ENCODE measurements at places on chromosomes 6 and 20.

DNA sequence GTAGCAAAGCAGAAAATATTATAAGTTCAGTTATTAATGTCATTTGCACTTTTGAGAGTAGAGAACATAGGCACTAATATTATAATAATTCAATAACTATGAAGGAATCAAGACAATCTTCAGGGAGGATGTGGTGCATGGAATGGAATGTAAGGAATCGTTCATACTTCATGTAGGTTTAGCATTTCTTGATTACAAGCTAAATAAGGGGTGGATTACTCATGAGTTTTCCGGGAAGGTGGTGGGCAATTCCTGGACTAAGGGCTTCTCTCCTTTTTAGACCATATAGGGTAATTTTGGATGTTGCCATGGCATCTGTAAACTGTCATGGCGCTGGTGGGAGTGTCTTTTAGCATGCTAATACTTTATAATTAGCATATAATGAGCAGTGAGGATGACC is 9.1 kb upstream of the BTNL2 start:
- no peak for DNase-seq

DNA sequence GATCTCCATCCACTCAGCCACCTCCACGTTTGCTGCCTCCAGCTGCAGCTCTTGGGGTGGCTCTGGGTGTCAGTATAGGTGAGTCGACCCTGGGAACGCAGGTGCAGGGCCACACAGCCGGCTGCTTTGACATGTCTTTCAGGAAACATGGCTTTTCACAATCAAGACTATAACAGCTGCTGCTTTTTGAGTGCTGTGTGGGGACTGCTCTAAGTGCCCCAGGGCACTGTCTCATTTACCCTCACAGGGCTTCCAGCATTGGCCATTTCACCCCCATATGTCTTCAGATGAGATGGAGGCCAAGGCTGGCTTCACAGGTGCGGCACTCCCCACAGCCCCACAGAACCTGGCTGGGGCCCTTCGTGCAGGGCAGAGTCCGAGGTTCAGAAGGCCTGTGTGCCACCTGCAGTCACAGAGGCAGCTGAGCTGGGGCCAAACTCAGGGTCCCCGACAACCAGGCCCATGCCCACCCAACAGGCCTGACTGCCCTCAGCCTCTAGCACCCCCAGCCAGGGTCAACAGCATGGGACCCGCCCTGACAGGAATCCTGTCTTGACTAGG is 14.9 kb upstream of the CST7 start:
- no peak for DNase-seq

GRCh38 chr6:158080849-158081656 is 87.0 kb downstream of the SERAC1 start:
- DNase-seq = no peak

DNA sequence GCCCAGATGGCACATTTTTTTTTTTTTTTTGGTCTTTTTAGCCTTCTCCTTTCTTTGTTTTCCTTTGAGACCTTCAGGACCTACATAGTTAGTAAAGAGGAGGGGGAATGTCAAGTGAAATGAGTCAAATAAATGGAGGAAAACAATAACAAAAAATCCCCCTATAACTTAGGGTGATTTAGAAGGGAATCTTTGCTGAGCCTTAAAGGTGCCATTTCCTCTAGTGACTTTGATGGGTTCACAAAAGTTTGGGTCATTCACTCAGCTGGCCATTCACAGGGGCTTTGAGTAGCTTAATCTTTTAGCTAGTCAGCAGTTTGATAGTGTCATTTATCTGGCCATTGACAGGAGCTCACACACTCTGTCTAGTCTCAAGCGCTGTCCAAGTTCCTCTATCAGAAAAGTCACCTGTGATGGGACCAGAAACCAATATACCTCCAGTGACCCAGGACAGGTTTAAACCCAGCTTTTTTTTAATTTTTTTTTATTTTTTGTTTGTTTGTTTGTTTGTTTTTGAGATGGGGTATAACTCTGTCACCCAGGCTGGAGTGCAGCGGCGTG is 275.1 kb upstream of the PRDM1 start:
- no peak for DNase-seq

DNA sequence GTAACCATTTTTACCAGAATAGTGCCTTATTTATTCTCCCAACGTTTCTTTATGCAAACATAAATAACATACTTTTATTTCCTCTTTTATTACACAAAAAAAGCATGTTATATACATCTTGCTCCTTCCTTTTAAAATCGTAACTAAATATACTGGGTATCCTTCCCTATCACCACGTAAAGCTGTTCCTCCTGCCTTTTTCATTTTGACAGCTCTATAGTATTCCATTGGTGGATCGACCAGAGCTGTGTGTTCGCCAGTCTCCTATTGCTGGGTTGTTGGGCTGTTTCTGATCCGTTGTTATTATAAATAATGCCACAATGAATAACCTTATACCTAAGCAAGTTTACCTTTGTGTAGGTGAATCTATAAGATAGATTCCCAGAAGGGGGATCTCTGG is 46.9 kb upstream of the DDR1 start:
- DNase-seq = no peak

DNA sequence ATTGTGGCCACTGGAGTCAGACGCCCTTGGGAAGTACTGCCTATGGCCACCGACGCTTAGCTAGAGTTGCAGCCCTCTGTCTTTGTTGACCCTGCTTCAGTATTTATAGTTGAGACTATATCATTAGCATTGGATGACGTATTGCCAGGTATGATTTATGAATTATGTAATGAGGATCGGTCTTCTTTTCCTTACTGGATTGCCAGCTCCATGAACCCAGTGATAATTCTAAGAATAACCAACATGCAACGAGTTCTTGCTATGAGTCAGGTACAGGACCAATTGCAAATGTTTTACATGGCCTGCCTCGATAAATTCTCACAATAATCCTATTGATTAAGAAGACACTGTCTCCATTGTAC is 63.5 kb downstream of the CLIC5 start:
- DNase-seq = no peak

GRCh38 chr6:113381959-113382358 is 475.2 kb upstream of the MARCKS start:
- no peak for DNase-seq

DNA sequence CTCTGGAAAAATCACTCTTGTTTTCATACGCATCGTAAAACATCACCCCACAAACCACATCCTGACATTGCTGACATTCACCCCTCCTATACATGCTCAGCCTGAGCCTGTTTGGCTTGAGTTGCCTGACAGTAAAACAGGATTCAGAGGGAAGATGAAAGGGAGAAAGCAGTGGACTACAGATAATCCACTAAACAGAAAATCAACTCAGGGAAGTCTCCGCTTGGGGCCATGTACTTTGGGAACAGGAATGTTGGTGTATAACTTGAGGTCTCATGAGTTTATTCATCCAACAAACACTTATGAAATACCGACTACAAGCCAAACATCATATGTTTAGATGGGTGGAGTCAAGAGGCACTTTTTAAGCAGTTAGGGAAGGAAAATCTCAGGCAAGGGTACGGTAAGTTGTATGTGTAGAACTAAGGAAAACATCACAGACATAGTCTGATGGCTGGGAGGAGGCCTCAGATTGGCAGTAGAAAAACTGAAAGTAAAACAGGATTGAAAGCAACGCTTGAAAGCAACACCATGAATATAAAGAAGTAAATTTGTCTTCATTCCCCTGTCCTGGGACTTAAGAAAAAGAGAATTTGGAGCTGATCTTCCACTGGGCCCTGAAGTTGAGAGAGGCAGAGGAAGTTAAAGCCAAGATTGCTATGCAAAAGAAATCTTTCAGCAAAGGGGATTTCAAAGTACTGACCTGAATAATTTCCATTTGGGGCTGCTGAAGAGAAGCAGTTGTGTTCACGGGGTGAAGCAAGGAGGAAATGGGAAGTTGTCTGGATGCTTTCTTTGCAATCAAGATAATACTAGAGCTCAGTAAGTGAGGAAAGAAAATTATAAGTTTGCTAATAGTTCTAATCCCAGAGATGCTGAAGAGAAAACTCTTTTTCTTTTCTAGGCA is 28.8 kb downstream of the PDE7B start:
- DNase-seq = no peak

- no peak for DNase-seq
Measured at GRCh38 chr6:163095401-163095800, 319.1 kb upstream of the QKI start.

DNA sequence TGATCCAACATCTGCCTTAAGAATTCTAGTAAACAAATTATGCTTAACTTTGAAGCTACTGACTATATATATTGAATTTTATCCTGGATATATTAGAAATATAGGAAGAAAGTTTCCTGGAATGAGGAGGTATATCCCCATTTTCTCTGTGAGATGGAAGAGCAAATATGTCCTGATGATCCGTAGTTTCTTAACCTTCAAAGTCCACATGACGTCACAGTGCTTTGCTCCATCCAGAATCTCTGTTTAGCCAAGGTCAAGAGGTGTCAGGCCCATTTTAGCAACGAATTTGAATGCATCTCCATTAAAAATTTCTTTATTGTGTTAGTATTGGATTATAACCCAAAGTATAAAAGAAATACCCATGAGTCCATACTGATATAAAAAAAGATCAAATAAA is 162.5 kb downstream of the PRL start:
- no peak for DNase-seq

- no peak for DNase-seq
Measured at GRCh38 chr6:92111386-92111785, 1308.0 kb downstream of the EPHA7 start.

GRCh38 chr6:5403076-5403475 is 141.8 kb downstream of the FARS2 start:
- no peak for DNase-seq

- DNase-seq = peak; percentile 77
Measured at GRCh38 chr6:3750317-3751076, 1.0 kb downstream of the PXDC1 start.

DNA sequence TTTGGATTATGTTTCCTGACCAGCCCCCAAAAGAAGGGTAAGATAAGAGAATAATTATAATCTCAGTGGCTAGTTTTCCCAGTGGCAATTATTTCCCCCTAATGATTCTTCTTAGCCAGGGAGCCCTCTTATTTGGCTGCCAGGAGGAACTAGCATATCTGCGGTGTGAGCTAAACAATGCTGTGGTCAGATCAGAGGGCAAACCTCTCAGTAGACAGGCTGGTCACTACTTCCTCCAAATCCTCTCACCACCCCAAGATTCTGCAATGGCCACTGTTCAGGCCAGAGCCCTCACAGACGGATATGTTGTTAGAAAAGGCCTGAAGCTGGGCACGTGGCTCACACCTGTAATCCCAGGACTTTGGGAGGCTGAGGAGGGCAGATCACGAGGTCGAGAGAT is 273.4 kb upstream of the SASH1 start:
- DNase-seq = no peak

DNA sequence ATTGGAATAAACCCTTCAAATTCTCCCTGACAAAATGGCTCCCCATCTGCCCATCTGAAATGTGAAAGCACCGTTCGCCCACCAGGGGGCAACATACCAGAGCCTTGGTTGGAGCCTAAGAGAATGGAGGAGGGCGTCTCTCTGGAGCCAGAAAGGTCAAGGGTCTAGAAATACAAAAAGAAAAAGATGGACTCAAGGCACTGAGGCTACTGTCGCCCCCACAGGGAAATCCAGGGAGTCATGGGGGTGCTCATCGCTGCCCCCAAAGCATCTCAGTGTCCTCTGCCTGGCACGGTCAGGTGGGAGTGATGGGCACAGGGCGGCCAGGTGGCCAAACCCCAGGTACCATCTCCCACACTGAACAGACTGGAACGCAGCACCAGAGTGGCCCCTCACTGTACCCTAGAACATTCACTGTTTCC is 136.3 kb downstream of the ZMYND8 start:
- no peak for DNase-seq

- no peak for DNase-seq
Measured at GRCh38 chr6:81451787-81452186, 300.7 kb downstream of the TENT5A start.

DNA sequence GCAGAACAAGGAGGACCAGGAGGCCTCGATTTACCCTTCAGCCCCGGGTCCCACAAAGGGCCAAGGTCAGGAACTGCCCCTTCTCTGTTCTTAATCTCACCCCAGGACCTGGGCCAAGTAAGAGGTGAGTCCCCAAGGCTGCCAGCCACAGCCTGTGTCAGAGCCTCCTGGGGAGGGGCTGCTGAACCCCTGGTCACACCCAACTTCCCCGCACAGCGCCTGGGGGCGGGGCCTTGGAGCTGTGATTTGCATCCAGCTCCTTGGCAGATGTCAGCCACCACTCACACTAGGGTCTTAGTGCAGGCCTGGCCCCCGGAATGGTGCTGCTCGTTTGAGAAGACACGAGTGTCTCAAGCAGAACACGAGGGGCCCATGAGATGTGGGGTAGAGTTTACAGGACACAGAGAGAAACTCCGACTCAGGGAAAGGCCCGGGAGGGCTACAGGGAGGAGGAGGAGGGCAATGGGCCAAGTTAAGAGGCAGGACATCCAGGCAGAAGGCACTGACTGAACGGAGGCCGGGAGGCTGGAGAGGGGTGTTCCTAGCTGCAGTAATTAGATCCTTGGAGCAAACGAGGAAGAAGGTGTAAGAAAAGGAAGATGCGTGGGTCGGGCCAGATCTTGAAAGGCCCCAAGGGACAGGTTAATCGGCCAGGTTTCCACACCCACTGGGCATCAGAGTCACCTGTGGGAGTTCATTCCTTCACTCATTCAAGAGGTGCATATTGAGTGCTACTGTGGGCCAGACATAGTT is 26.9 kb downstream of the ZBP1 start:
- no peak for DNase-seq

- DNase-seq = no peak
Measured at GRCh38 chr6:135212020-135212806, 31.1 kb downstream of the MYB start.

GRCh38 chr6:27791182-27791943 is 120.8 kb downstream of the OR2B2 start:
- peak; percentile 62 for DNase-seq

- no peak for DNase-seq
Measured at GRCh38 chr20:35215066-35215956, 11.2 kb upstream of the MMP24 start.

DNA sequence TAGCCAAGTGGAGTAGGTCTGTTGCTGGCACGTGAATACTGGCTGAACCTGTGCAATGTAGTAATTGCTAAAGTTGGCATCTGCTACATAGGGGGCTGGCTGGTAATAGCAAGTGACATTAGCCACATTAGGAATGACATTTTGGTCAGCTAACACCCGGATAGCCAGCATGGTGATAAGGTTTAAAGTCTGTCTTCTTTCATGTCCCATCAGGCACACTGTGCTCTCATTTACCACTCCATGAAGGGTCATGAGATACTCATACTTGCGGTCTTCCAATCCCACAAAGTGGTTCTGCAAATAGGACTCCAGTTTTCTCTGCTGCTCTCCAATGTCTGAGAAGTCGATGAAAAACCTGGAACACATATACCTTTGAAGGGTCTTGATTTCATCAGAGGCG is 2.8 kb downstream of the TENT5A start:
- DNase-seq = no peak

- no peak for DNase-seq
Measured at GRCh38 chr6:111992851-111993250, 61.1 kb upstream of the CCN6 start.

Data from globus pallidus (tissue), 1 donor.